ENCODE measurements at places on chromosomes 13 and 19.
A peak's percentile ranks its signal among the peaks of the same experiment; 100 is the strongest.

- DNase-seq, result no peak
Observed at GRCh38 chr13:112477070-112477619, 101.0 kb downstream of the SPACA7 start.

GRCh38 chr13:57629821-57630235 is 1.7 kb upstream of the PCDH17 start:
- peak; percentile 94 for DNase-seq

GRCh38 chr19:35557539-35558399 is 5.7 kb downstream of the ATP4A start:
- no peak for DNase-seq

GRCh38 chr13:23656637-23657371 is 86.6 kb downstream of the TNFRSF19 start:
- no peak for DNase-seq

DNA sequence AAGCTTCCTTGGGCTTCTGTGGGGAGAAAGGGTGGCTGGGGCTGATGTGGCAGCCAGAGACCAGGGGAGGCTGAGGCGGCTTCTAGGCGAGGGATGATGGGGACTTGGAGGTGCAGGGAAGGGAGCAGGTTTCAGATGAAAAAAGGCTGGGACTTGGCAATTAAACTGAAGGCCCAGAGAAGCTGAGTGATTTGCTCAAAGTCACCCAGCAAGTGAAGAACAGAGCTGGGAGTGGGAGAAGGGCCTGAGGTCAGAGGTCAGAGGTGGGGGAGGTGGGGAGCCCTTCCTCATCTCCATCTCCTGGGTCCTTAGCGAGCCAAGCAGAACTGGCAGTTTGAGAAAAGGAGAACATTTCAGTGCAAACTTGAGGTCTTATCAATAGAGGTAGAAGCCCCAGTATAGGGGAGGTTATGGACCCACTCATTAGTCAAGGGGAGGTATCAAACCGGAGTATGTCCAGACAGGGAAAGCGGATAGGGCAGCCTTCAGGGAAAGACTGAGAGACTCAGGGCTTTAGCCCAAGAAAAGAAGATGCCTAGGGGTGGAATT is 49.6 kb upstream of the NFIC start:
- no peak for DNase-seq

- DNase-seq, result no peak
Observed at GRCh38 chr13:73751290-73751689, 382.9 kb downstream of the KLF12 start.

DNA sequence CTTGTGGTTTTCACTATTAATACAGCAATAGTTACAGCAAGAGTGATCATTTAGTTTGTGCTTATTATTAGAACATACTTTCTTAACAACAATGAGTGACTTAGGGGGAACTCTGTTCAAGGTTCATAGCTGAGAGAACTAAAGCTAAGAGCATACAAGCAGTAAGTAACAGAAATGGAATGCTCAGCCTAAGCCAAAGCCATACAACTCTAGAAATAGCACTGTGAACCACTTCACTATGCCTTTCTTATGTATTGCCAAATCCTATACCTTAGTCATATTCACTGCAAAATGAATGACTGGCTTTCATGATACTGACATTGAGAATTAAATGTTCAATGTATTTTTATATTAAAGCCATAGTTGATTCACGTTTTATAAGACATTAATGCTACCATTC is 599.7 kb upstream of the SLITRK1 start:
- DNase-seq, result no peak

DNA sequence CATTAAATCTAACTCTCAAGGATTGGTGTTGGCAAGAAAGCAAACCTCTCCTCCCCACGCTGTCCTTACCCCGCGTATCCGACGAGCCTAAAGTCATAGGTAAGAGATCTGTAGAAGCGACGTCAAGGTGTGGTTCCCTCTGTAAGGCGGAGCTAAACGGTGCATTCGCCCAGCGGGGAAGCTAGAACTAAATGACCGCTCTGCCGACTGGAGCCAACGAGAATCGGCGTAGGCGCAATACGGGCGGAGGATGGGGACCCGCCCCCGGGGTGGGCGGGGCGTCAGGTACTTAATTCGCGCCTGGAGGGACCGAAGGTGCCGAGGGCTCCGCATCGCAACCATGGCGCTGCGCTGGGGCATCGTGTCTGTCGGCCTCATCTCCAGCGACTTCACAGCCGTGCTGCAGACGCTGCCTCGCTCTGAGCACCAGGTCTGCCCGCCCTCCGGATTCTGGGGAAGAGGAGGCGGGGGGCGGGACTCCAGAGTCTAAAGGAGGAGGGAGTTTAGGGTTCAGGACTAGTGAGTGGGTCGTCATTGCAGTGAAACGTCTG is at the start of gene DHDH:
Gene DHDH, plus strand, starts transcription at position 318 of the 551 bp plus-strand sequence. Its CDS starts 23 bp downstream, at position 341.
- DNase-seq, result no peak

- DNase-seq, result no peak
Observed at GRCh38 chr19:35911790-35912189, 3.7 kb upstream of the TYROBP start.

DNA sequence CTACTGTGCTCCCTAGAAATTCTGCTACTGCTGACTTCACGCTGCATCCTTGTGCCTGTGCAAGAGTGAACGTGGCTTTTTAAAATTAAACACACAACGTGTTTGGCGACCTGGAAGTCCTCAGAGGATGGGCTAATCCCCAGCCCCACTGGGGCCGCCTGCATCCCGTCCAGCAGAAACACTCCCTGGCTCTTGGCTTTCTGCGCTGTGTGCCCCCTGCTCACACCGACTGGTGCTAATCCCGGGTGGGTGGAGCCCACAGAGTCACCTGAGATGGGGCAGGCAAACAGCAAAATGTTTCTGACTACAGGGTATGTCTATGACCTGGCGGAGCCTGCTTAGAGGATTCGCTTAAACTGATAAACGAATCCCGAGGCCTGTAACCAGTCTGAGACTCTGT is 15.1 kb downstream of the CAPS start:
- DNase-seq, result no peak

DNA sequence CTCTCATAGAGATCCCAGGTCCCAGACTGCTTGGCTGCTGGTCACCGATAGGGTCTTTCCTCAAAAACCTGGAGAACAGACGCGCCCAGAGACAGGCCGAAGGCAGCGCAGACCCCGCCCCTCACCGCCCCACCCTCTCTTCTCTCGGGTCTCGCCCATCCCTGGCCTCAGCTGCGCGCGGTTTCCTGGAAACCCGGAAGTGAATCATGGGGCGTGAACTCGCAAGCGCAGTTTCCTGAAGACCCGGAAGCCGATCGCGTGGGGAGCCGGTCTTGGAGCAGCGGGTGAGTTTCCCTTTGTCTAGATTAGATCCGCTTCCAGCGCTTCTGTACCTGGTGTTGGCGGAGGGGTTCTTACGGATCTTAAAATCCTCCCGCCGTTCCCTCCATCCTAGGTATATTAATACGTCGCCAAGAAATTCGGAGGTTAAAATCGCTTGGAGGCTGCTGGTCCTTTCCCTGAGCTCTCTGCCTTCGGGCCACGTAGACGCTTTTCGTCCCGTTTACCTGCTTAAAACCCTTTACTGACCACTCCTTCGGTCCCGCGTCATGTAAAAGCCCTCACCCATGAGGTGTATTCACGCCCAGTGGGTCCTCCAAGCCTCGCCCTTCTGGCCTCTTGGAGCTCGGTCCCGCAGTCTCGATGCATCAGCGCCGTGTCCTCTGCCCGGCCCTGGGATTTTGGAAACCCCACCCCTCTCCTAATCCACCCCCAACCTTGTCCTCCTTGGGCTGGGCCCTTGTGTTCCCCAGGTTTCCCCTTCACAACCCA is at the start of gene ZNF578:
Gene ZNF578, plus strand, starts transcription at position 230 of the 771 bp plus-strand sequence. CDS start 48,293 bp downstream, outside the sequence.
- no peak for DNase-seq

- no peak for DNase-seq
Observed at GRCh38 chr19:2680808-2681207, 21.7 kb downstream of the GNG7 start.

DNA sequence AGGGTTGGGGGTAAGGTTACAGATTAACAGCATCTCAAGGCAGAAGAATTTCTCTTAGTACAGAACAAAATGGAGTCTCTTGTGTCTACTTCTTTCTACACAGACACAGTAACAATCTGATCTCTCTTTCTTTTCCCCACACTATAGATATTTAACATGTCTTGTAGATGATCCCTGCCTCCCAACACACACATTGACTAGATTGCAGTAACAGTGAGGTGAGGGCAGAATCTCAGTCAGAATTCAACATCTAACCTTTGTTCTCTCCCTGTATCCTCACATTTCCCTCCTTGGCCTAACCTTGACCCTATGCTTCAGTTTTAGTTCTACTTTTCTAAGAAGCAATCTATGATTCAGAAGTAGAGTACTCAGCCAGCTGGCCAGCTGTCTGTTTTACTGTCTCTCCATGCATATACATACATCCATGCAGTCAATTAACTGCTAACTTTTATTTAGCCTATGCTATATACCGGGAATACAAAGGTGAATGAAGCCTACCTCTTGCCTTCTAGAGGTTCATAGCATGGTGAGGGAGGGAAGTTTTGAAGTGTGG is 18.1 kb downstream of the DNAJC15 start:
- no peak for DNase-seq

- DNase-seq, result no peak
Observed at GRCh38 chr19:41860419-41861115, 512 bp downstream of the RPS19 start.

DNA sequence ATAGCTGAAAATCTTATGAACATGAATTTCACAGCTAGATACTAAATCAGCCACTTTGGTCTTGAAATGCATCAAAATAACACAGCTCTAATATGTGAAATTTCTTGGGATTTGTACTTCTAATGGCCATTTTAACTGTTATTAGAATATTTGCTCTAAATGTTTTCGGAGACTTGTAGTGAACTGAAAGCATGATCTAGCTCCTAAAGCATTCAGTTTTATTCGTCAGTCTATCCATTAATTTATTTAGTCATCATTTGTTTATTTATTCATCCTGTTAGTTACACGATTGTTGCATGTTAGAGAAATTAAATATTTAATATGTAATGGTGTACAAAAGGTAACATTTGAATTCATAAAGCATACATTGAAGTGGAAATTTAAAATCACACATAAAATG is 1132.7 kb downstream of the SLITRK1 start:
- DNase-seq, result no peak

GRCh38 chr19:39342647-39343305 is 555 bp downstream of the SAMD4B start:
- no peak for DNase-seq

GRCh38 chr13:66076417-66076816 is 1153.7 kb downstream of the PCDH9 start:
- no peak for DNase-seq

GRCh38 chr19:34363930-34364329 is 1.1 kb upstream of the GPI start:
- no peak for DNase-seq

GRCh38 chr19:39745643-39746042 is 7.8 kb upstream of the CLC start:
- DNase-seq, result no peak

DNA sequence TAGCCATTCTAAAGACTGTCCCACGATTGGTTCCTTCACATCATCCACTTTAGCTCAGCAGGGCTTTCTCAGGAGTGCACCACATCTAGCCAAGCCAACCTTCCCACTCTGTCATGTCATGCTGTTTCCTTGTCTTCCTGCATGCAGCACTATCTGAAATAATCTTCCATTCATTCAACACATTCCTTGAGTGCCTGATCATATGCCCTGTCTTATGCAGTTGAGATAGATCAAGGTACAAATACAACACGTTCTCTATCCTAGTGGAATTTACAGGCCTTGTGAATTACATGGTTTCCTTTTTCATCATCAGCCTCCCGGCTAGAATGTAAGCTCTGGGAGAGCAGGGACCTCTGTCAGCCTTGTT is 6.8 kb upstream of the MRPS31 start:
- DNase-seq, result no peak

DNA sequence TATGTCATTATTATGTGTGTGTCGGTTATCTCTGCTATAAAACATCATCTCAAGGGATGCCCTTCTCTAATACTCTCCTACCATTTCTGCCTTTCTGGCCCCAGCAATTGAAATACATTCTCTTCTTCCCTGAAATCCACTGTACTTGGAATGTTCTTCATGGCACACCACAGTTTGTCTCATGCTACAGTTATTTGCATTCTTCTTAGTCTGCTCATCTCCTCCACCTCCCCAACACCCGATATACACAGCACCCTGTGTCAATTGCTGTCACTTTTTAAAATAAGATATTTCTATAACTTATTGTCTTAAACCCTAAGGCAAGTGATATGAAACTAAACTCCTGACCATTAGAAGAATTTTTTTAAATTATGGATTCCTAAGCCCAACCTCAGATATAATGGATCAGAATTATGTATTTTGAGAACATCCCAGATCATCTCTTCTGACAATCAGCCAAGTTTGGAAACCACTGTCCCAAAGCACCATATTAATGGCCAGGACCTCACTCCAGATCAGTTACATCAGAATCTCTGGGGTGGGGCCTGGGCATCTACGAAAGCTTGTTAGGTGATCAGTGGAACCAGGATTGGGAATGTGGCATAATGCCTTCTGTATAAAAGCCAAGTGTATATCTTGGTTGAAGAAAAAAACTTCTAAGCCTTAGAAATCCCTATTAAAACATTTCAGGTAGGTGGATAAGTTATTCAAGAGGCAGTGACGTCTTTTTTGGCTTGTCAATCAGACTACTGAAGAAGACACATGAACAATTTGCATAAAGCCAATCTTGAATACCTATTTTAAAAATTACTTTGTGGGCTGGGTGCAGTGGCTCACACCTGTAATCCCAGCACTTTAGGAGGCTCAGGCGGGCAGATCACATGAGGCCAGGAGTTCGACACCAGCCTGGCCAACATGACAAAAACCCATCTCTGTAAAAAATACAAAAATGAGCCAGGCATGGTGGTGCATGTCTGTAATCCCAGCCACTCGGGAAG is 30.0 kb upstream of the KBTBD7 start:
- no peak for DNase-seq

DNA sequence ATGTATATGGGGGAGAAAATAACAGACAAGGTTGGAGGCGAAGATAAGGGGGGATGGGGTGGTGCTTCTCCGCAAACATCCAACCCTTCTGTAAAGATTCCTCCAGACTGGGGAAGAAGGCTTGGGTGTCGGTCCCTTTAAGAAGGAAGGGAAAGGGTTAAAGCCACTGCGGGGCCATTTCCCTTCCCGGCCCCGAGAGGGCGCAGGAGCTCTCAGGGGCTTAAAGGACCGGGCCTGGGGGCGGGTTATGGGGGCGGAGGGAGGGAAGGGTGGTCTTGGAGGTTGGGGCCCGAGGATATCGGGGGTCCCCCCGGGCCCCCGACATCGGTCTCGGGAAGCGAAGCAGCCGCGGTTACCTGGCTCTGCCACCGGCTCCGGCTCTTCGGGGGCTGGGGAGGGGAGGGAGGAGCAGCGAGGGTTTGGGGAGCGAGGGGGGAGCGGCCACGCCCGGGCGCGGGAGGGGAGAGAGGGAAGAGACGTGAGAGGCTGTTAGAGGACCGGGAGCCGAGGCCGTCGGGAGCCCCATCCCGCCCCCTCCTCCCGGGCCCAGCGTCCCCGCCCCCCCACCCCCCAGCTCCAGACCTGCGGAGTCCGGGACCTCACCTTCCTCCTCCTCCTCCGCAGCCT is 2.8 kb downstream of the TNNT1 start:
- no peak for DNase-seq

DNA sequence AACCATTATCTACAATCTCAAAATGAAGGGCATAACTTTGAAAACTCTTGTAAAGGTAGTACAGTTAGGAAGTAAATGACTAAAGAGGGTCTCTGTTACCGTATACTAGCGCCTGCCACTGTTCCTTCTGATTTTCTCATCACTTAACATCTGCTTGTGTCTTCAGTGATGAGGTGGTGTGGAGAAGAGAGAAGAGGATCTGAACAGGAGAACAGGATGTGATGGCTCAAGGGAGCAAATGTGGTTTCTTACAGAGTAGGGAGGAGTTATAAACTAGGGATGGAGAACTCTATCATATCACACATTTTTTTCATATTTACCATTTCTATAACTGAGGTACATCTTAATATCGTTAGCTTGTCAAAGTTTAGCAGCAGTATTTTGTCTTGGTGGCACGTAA is 1.1 kb downstream of the KCTD4 start:
- no peak for DNase-seq
